ENCODE measurements at places on chromosomes 7 and 10. TPM values are rescaled to one million over a fixed set of nuclear protein-coding genes. Genes with fewer than 3 reads are reported as not detected.

RAB19 gene
- total RNA-seq: not detected

SPDYE1 gene
- not detected for total RNA-seq

GBX1 gene
- not detected for total RNA-seq

TRDMT1 gene
- 9.7 TPM for total RNA-seq

NHLRC2 gene
- 10.4 TPM for total RNA-seq

NUDT13 gene
- 2.4 TPM for total RNA-seq

SLC16A12 gene
- not detected for total RNA-seq

NPC1L1 gene
- total RNA-seq: not detected

DNAAF5 gene
- total RNA-seq: 71.7 TPM

PODXL gene
- 4.6 TPM for total RNA-seq

WDFY4 gene
- total RNA-seq: not detected

TMEM213 gene
- not detected for total RNA-seq

LIPK gene
- total RNA-seq: not detected

NT5C3A gene
- total RNA-seq: 46.6 TPM

GIMAP5 gene
- 0.35 TPM for total RNA-seq

RBP4 gene
- not detected for total RNA-seq

CAMK2B gene
- total RNA-seq: 0.37 TPM

PIK3CG gene
- 0.03 TPM for total RNA-seq

TSPAN33 gene
- total RNA-seq: 39.3 TPM

OPN4 gene
- total RNA-seq: not detected

TSPAN14 gene
- total RNA-seq: 43.7 TPM

NEUROD6 gene
- not detected for total RNA-seq

ADAM8 gene
- total RNA-seq: 0.64 TPM

PLPP4 gene
- 4.0 TPM for total RNA-seq

KCNIP2 gene
- 1.1 TPM for total RNA-seq

TFR2 gene
- total RNA-seq: 0.29 TPM

FAM171A1 gene
- total RNA-seq: 5.2 TPM

OR6V1 gene
- total RNA-seq: not detected

GDF2 gene
- total RNA-seq: not detected

MAT1A gene
- total RNA-seq: 63.7 TPM

SDK1 gene
- total RNA-seq: 0.08 TPM

SFRP5 gene
- total RNA-seq: 0.21 TPM

SVOPL gene
- total RNA-seq: not detected

DNAJC12 gene
- total RNA-seq: 42.8 TPM

FAM25G gene
- total RNA-seq: not detected

CALHM1 gene
- not detected for total RNA-seq

RPEL1 gene
- 0.05 TPM for total RNA-seq

KLF14 gene
- total RNA-seq: 0.69 TPM

FAM13C gene
- total RNA-seq: 0.21 TPM

WNT8B gene
- not detected for total RNA-seq

ASB10 gene
- total RNA-seq: not detected

CYP2W1 gene
- not detected for total RNA-seq

ACBD7 gene
- total RNA-seq: 0.69 TPM

KNDC1 gene
- total RNA-seq: 0.34 TPM

LRGUK gene
- 9.9 TPM for total RNA-seq

MRLN gene
- not detected for total RNA-seq
